Stimulated activated CD8-positive, alpha-beta memory T cell treated with anti-CD3 and anti-CD28 coated beads, Interleukin-4, amount 100 ng/mL, for 1 hour (primary cell): ENCODE measurements at places on chromosomes 5 and 9.

GRCh38 chr9:69527454-69527853, 144.7 kb downstream of the APBA1 start:
- DNase-seq, result no peak

GRCh38 chr9:93267091-93267541, 83.2 kb downstream of the WNK2 start:
- no peak for DNase-seq

DNA sequence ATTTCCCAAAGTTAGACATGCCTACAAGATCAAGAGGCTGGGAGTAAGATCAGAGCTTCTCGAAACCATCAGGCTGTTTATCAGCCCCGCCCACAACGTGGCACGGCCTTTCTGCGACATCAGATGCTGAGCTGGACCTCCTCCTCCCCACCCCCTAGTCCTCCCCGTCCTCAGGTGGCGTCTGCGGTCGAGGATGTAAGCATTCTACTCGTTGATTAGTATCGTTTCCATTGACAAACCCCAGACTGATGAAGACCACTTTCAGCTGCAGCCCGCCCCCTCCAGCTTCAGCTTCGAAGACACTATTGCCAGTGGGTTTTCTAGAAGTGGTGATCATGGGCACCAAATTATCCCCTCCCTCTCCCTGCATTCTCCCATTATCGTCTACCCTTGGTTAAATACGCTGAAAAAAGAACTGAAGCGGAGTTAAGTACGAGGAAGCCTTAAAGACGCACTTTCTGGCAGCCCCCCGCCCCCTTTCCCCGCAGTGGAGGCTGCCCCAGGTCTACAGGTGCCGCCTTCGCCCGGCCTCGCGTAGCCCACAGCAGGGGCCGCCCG, 1.1 kb downstream of the PPIC start:
- DNase-seq, result no peak

DNA sequence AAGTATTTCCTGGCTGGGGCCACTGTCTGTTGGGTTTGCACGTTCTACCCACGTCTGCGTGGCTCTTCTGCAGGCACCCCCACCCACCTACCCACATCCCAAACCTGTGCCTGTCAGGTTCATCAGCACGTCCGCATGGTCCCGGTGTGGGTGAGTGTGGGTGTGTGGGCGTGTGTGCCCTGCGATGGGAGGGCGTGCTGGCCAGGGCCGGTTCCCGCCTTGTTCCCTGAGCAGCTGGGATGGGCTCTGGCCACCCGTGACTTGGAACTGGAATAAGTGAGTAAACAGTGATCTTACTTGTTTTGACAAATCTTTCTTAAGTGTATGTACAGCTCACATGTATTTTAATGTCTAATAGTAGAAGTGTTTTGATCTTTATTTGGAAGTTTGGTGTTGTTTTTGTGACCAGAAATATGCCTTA, 20.4 kb downstream of the ERGIC1 start:
- DNase-seq, result no peak

DNA sequence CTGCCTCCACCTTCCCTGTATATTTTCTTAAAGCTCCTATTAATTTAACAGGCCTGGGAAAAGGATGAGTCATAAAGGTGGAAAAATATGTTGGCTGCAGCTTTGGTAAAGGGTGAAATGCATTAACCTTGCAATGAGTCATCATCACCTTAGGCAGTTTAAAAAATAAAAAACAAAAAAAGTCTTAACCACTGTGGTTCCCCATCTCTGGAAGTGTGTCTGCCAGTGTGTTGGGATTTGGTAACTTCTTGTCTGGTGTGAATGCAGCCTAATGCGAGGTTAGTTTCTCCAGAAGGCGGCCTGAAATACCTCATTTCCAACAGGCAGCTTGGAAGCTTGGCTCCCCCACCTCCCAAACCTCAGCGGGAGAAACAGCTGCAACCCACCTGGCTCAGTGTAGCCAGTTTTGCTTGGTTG, 265.3 kb upstream of the GAS1 start:
- DNase-seq, result no peak

DNA sequence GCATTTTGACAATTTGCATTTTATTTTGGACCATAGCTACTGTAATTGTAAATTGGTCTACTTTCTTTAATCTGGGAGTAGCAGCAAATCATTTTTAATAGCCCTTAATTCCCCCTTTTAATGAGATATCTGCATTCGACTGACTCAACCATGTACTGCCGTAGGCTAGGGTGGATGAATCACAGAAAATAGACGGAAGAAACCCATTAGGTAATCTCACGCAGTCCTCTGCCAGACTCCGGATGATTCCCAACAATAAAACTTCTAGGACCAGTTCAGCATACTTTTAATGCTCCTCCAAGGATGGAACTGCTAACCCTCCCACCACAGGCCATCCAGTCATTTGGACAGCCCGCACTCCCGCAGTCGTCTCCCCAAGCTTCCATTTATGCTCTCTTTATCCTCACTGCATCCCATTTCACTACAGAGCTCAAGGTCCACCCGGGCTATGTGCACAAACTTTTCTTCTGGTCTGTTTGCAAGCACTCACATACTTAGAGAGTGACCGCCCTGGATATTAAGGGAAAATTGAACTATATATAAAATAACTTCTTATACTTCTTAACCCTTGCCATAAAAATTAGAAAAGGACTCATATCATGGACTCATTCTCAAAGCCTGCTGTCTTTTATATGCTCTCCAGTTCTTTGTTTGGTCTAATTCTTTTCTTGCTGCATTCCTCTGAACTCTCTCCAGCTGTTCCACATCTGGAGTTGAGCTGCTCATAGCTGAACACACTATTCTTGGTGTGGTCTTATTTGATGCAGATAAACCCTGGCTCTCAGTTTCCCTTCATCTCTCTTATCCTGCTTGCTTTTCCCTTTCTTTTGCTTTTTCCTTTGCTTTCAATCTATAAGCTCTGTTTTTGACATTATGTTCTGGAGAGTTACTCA, 326.6 kb downstream of the ARL15 start:
- no peak for DNase-seq

GRCh38 chr5:97909541-97909940, 726.5 kb upstream of the RIOK2 start:
- DNase-seq, result no peak
